Mesenchymal stem cell (in vitro differentiated cells and primary cell): ENCODE measurements at places on chromosomes 1 and 21.

- H3K4me1 ChIP-seq, result peaks cover 6% of the 10 kb centered on the region
- no peak overlapping the region for H3K4me3 ChIP-seq
- H3K27me3 ChIP-seq, result peaks cover 63% of the 10 kb centered on the region
- no peaks in the 10 kb centered on the region for H3K36me3 ChIP-seq
- no peak for DNase-seq
Observed at GRCh38 chr1:2609319-2610035, 22.9 kb downstream of the PRXL2B start.

- DNase-seq, result peak; percentile 71
- H3K4me1 ChIP-seq, result peaks cover 3% of the 10 kb centered on the region
- H3K36me3 ChIP-seq, result no peaks in the 10 kb centered on the region
- no peaks in the 10 kb centered on the region for H3K27me3 ChIP-seq
- peak overlapping the region; percentile 85 for H3K27ac ChIP-seq
Observed at GRCh38 chr21:46025113-46025770, 43.7 kb downstream of the COL6A1 start.

GRCh38 chr1:98660940-98661543 is 479 bp upstream of the SNX7 start:
- DNase-seq, result no peak
- peak overlapping the region; percentile 89 for H3K27ac ChIP-seq
- no peaks in the 10 kb centered on the region for H3K36me3 ChIP-seq
- H3K27me3 ChIP-seq, result no peaks in the 10 kb centered on the region
- no peaks in the 10 kb centered on the region for H3K4me1 ChIP-seq

DNA sequence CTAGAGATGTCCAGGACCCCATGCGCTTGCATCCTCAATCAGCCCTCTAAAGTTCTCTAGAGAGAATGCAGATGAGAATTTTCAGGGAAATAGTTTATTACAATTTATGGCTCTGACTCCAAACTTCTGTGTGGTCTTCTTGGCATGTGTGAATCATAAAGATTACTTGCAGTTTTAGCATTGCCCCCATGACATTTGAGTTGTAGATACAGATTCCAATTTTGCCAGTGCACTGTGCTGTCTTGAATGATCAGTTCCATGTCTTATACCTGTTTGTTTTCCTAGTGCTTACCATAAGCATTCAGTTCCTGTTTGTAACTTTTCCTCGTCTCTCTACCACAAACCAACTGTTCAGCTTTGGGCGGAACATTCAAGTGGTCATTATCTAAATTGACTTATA is 4.8 kb downstream of the KRTAP21-3 start:
- no peak overlapping the region for H3K4me3 ChIP-seq
- no peaks in the 10 kb centered on the region for H3K36me3 ChIP-seq
- no peaks in the 10 kb centered on the region for H3K27me3 ChIP-seq
- H3K4me1 ChIP-seq, result no peaks in the 10 kb centered on the region

DNA sequence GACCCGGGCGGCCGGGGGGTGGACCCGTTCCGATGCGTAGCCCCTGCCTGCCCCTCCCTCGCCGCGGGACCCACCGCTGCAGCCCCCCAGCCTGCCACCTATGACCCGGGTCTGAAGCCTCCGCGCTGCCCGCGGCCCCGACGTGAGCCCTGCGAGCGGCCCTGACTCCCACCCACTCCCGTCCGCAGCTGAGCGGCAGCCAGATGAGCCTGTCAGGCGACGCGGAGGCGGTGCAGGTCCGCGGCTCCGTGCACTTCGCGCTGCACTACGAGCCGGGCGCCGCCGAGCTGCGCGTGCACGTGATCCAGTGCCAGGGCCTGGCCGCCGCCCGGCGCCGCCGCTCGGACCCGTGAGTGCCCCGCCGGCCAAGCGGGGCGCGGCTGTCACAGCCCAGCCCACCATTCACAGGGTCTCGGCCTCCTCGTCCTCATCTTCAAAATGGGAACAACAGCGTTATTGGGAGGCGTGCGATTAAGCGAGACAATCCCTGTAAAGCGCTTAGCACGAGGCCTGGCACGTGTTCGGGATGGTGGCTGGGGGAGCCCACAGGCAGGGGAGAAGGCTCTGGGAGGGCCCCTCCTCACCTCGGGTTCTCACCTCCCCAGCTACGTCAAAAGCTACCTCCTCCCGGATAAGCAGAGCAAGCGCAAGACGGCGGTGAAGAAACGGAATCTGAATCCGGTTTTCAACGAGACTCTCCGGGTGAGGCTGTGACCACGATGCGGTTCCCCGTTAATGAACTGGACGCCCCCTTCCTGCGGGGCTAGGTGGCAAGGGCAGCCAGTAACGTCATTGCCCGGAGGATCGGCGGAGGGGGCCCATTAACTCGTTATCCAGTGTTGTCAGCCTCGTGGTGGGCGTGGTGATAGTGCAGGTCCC is 8.2 kb downstream of the SYTL1 start:
- no peaks in the 10 kb centered on the region for H3K27me3 ChIP-seq
- peaks cover 14% of the 10 kb centered on the region for H3K36me3 ChIP-seq
- H3K4me1 ChIP-seq, result peaks cover 26% of the 10 kb centered on the region
- peak overlapping the region; percentile 56 for H3K4me3 ChIP-seq
- peak; percentile 68 for DNase-seq
- no peak overlapping the region for H3K27ac ChIP-seq

GRCh38 chr1:61182480-61182879 is 100.1 kb downstream of the NFIA start:
- peaks cover 6% of the 10 kb centered on the region for H3K4me1 ChIP-seq
- no peak for DNase-seq
- H3K27me3 ChIP-seq, result no peaks in the 10 kb centered on the region
- no peaks in the 10 kb centered on the region for H3K36me3 ChIP-seq
- no peak overlapping the region for H3K27ac ChIP-seq

- H3K27me3 ChIP-seq, result no peaks in the 10 kb centered on the region
- H3K4me3 ChIP-seq, result no peak overlapping the region
- no peak overlapping the region for H3K27ac ChIP-seq
- H3K36me3 ChIP-seq, result no peaks in the 10 kb centered on the region
- no peak for DNase-seq
- H3K4me1 ChIP-seq, result no peaks in the 10 kb centered on the region
Observed at GRCh38 chr1:86552376-86552775, 5.5 kb downstream of the CLCA4 start.

DNA sequence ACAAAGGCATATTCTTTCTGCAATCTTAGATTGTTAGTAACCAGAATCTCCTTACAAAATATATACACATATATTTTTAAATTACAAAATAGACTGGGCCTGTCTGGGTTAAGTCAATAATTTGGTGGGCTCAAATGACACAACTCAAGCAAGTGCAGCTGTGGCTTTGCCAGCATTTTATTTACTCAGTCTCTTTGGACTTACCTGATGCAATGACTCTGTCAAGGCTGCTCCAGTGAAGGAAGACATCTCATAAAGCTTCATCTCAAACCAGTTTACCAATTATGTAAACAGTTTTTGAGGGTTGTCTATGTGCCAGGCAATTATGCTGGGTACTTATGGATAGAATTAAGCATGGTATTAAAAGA is 22.8 kb upstream of the ABCA4 start:
- H3K27me3 ChIP-seq, result no peaks in the 10 kb centered on the region
- no peak for DNase-seq
- no peak overlapping the region for H3K4me3 ChIP-seq
- no peaks in the 10 kb centered on the region for H3K36me3 ChIP-seq

- H3K27ac ChIP-seq, result no peak overlapping the region
- peaks cover 64% of the 10 kb centered on the region for H3K36me3 ChIP-seq
- no peaks in the 10 kb centered on the region for H3K27me3 ChIP-seq
- no peak overlapping the region for H3K4me3 ChIP-seq
Observed at GRCh38 chr1:243312952-243313634, 57.3 kb downstream of the SDCCAG8 start.

DNA sequence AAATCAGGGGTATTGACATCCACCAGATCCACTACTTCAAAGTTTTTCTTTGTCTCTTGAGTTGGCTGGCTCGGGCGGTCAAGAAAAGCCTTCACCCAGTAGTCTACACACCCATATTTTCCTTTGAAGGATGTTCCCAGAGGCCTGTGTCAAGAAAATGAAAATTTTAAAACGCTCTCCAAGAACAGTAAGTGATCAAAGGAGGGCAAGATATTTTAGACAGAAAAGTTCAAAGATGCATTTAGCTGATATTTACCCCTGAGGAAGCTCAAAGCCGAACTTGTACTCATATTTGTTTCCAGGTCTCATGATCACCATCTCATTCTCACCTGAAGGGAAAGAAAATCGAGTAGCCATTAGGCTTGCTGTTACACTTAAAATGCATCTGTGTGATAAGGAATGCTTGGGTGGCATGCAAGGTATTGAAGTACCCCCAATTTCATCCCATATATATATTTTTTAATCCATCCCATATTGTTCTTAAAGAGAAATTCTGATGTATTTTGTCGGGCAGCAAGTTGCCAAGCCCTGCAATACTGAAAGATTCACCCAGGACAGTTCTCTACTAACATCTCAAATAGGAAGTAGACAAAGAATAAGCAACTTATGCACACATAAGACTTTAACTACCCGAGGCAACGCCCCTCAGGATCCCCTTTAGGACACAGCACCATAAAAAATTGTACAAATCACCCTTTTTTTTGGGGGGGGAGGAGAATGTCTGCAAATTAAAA is 1.1 kb downstream of the TXNIP start:
- H3K27ac ChIP-seq, result peak overlapping the region; percentile 86
- no peaks in the 10 kb centered on the region for H3K27me3 ChIP-seq
- DNase-seq, result no peak
- peak overlapping the region; percentile 98 for H3K4me3 ChIP-seq

DNA sequence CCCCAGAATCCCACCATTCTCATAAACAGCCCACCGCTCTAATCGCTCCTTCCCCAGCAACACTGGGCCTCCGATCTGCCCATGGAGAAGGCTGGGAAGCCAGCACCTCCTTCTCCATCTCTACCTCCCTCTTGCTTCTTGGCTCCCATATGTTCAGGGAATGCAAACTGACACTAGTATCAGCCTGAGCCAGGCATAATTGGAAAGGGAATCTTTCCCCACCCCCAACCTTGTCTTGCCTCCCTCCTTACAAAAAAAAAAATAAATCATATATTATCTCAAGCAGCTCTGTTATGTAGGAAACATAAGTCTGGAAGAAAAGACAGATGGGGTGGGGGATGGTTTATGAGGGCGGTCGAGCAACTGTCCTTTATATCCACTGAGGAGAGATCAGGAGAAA is 127.2 kb downstream of the NAV1 start:
- peaks cover 73% of the 10 kb centered on the region for H3K36me3 ChIP-seq
- no peak for DNase-seq
- peaks cover 5% of the 10 kb centered on the region for H3K4me1 ChIP-seq
- H3K4me3 ChIP-seq, result no peak overlapping the region
- no peak overlapping the region for H3K27ac ChIP-seq
- no peaks in the 10 kb centered on the region for H3K27me3 ChIP-seq

GRCh38 chr1:45446950-45447672 is 43.9 kb downstream of the TESK2 start:
- no peak for DNase-seq
- no peaks in the 10 kb centered on the region for H3K27me3 ChIP-seq
- H3K4me3 ChIP-seq, result no peak overlapping the region
- no peaks in the 10 kb centered on the region for H3K4me1 ChIP-seq
- H3K27ac ChIP-seq, result no peak overlapping the region
- H3K36me3 ChIP-seq, result no peaks in the 10 kb centered on the region

GRCh38 chr1:105373681-105374080 is 1624.0 kb downstream of the AMY1C start:
- H3K36me3 ChIP-seq, result no peaks in the 10 kb centered on the region
- DNase-seq, result no peak
- H3K4me3 ChIP-seq, result no peak overlapping the region
- H3K4me1 ChIP-seq, result no peaks in the 10 kb centered on the region
- no peak overlapping the region for H3K27ac ChIP-seq
- H3K27me3 ChIP-seq, result no peaks in the 10 kb centered on the region

DNA sequence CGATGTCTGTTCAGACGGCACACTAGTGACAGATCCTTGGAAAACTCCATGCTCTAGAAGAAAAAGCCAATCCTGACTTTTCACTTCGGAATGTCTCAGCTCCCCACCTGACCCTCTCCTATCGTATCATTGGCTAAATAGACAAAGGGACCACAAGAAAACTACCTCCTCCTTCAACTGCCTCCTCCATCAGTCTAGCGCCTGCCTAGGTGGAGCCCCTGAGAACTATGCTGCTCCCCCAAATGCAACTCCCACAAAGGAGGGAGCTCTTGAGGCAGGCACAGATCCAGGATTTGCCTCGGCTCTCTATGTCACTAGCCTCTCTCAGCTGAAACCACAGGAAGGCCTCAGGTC is 148.4 kb downstream of the TOMM20 start:
- peaks cover 41% of the 10 kb centered on the region for H3K4me1 ChIP-seq
- peak overlapping the region; percentile 92 for H3K27ac ChIP-seq
- H3K36me3 ChIP-seq, result no peaks in the 10 kb centered on the region
- no peak for DNase-seq
- H3K27me3 ChIP-seq, result no peaks in the 10 kb centered on the region
